CD4-positive, alpha-beta T cell (primary cell): ENCODE measurements at places on chromosomes 7 and 10. TPM values are rescaled to one million over a fixed set of nuclear protein-coding genes. Genes with fewer than 3 reads are reported as not detected.

- H3K27me3 ChIP-seq = no peaks in the 10 kb centered on the region
- no peak overlapping the region for H3K27ac ChIP-seq
- no peaks in the 10 kb centered on the region for H3K36me3 ChIP-seq
- H3K4me3 ChIP-seq = no peak overlapping the region
- no peaks in the 10 kb centered on the region for H3K4me1 ChIP-seq
Observed at GRCh38 chr10:110978204-110978603, 58.8 kb downstream of the SHOC2 start.

DNA sequence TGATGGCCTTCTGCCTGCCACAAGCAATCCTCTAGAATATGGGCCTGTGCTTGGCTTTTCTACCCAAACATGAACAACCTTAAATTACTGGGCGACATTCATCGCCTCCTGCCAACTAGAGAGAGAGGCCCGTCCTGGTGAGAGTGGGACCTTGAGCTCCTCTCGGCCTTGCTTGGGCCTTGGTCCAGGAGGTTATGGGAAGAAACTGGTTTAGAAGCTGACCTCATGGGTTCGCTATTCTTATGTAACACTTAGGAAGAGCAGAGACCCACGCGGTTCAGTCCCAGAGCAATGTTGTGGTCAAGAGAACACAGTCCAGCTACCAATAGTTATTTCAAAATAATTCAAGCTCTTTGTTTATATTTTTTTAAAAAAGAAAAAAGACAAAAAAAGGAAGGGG, 176.3 kb upstream of the ZNF32 start:
- H3K36me3 ChIP-seq = no peaks in the 10 kb centered on the region
- no peaks in the 10 kb centered on the region for H3K27me3 ChIP-seq
- H3K4me3 ChIP-seq = no peak overlapping the region
- H3K4me1 ChIP-seq = peaks cover 7% of the 10 kb centered on the region

- no peak overlapping the region for H3K27ac ChIP-seq
- H3K4me1 ChIP-seq = peaks cover 31% of the 10 kb centered on the region
- peaks cover 10% of the 10 kb centered on the region for H3K36me3 ChIP-seq
- DNase-seq = no peak
- no peak overlapping the region for H3K4me3 ChIP-seq
Observed at GRCh38 chr7:1851721-1852516, 181.8 kb downstream of the ELFN1 start.

SPDYE2B gene
- not detected for total RNA-seq

DNA sequence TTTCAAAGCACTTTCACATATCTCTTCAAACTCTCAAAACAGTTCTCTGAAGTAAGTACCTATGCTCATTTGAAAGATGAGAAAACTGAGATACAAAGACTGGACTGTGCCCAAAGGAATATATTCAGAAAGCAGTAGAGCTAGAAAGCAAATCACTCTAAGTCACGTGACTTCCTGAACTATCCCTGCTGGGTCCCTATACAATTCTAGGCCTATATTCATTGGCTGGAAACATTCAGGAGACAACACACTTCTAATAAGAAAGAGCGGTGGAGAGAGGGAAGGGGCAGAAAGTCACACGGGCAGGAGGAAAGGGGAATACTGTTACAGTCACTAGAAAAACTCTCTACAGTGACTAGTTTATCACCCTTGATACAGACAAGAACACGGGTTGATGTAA, 140.0 kb downstream of the CHCHD3 start:
- no peak for DNase-seq
- H3K27ac ChIP-seq = no peak overlapping the region
- H3K4me3 ChIP-seq = no peak overlapping the region

GRCh38 chr7:69338144-69338543, 260.1 kb upstream of the AUTS2 start:
- no peaks in the 10 kb centered on the region for H3K27me3 ChIP-seq
- no peaks in the 10 kb centered on the region for H3K36me3 ChIP-seq
- H3K4me3 ChIP-seq = no peak overlapping the region

PSPH gene
- total RNA-seq = 1.2 TPM

CREM gene
- total RNA-seq = 67.0 TPM

ATP6V0A4 gene
- not detected for total RNA-seq

UCMA gene
- not detected for total RNA-seq

DNA sequence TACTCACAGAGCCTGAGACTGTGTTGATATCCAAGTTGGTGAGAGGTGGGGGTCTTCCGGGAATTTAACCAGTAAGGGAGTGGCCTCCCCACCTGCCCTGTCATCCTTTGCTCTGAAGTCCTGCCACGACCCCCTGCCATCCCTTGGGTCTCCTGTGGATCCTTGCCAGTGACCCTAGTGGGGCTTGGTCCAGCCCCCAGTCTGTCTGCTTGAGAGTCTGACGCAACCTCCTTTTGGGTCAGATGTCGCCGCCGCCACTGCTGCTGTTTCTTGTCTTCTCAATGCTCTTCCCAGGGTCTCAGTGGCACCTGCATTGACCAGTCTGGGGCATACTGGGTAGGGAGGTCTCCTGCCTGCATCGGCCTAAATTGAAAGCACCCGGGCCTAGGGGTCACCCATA, 28.8 kb downstream of the PAX2 start:
- no peak overlapping the region for H3K4me3 ChIP-seq
- no peak for DNase-seq
- no peaks in the 10 kb centered on the region for H3K36me3 ChIP-seq
- no peak overlapping the region for H3K27ac ChIP-seq
- no peaks in the 10 kb centered on the region for H3K4me1 ChIP-seq
- H3K27me3 ChIP-seq = peaks cover 17% of the 10 kb centered on the region

DNA sequence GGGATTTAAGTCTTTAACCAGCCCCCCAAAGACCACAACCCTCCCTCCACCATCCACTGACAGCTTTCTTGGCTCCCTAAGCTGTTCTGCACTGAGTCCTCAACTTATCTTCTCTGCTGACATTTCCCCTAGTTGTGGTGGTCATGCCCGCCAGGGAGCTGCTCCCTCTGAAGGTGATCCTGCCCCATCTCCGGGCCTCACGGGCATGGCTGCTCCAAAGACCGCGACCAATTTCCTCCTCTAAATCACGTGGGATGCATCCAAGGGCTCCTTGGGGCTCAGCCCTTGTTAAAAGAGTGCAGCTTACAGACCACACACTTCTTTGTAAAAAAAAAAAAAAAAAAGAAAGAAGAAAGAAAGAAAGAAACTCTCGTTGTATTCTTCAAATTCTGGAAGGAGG, 27.1 kb upstream of the KLF6 start:
- peaks cover 56% of the 10 kb centered on the region for H3K4me1 ChIP-seq
- no peak for DNase-seq
- no peak overlapping the region for H3K4me3 ChIP-seq
- H3K27me3 ChIP-seq = no peaks in the 10 kb centered on the region

MYPN gene
- not detected for total RNA-seq

GRCh38 chr7:680411-681127, 45.9 kb upstream of the DNAAF5 start:
- H3K4me3 ChIP-seq = no peak overlapping the region
- peaks cover 10% of the 10 kb centered on the region for H3K36me3 ChIP-seq
- H3K4me1 ChIP-seq = no peaks in the 10 kb centered on the region
- H3K27ac ChIP-seq = no peak overlapping the region
- H3K27me3 ChIP-seq = no peaks in the 10 kb centered on the region

DNA sequence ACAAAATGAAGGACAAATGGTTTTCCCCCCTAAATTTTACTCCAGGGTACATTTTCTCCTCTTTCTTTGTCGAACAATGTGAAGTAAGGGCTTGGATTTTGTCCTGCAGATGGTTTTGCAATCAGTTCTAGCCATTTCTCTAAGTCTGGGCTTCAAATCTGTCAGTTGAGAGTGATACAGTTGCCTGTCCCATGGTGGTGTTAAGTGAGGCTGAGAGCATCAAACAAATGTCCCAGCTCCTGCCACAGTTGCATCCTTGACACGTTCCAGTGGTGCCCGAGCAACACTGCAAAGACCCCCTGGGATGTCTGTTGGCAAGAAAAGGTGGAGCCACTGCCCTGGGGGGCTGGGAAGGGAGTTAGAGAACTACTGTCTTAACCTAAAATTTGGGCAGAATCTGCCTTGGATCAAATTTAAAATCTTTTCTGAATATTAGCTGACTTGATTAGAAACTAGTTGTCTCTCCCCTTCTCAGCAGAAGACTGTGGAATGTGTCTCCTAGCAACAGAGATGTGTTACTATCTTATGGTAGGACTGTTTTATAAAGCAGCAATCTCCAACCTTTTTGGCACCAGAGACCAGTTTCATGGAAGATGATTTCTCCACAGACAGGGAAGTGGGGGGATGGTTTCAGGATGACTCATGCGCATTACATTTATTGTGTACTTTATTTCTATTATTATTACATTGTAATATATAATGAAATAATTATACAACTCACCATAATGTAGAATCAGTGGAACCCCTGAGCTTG, 102.0 kb upstream of the STEAP1B start:
- no peaks in the 10 kb centered on the region for H3K27me3 ChIP-seq
- H3K4me1 ChIP-seq = no peaks in the 10 kb centered on the region
- H3K27ac ChIP-seq = no peak overlapping the region
- DNase-seq = no peak

TRPV5 gene
- not detected for total RNA-seq

- no peaks in the 10 kb centered on the region for H3K27me3 ChIP-seq
- no peaks in the 10 kb centered on the region for H3K36me3 ChIP-seq
- no peak for DNase-seq
- no peak overlapping the region for H3K27ac ChIP-seq
- no peaks in the 10 kb centered on the region for H3K4me1 ChIP-seq
Observed at GRCh38 chr10:122034149-122034756, 45.3 kb downstream of the TACC2 start.

DNA sequence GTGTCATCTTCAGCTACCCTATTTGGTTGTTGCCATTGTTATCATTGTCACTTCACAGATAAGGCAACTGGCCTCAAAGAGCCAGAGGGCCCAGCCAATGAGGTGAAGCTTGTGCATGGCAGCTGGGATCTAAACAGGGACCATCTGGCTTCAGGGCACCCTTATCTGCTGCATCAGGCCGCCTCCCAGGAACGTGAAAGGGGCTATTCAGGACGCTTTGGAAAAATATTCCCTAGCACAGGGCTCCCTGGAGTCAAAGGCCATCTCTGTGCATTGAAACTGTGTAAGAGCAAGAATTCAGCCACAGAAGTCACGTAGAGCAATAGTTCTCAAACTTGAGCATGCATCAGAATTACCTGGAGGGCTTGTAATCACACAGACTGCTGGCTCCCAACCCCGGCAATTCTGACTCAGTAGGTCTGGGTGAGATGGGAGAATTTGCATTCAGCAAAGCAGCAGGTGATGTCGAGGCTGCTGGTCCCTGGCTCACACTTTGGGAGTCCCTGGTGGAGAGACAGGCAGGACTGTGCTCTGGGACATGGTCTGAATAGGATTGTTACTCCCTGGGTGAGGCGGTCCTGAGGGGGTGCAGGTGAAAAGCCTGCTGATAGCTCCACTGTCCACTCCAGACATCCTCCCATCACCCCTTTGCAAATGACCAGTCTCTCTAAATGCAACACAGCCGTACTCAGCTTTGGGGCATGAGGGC, 21.5 kb upstream of the PLEKHA1 start:
- no peaks in the 10 kb centered on the region for H3K36me3 ChIP-seq
- peaks cover 2% of the 10 kb centered on the region for H3K27me3 ChIP-seq
- H3K4me1 ChIP-seq = no peaks in the 10 kb centered on the region
- no peak for DNase-seq
- no peak overlapping the region for H3K27ac ChIP-seq

- H3K27ac ChIP-seq = no peak overlapping the region
- H3K4me1 ChIP-seq = no peaks in the 10 kb centered on the region
- H3K36me3 ChIP-seq = no peaks in the 10 kb centered on the region
- DNase-seq = peak; percentile 8
- peaks cover 12% of the 10 kb centered on the region for H3K27me3 ChIP-seq
- H3K4me3 ChIP-seq = no peak overlapping the region
Observed at GRCh38 chr7:28986765-28987110, 28.6 kb upstream of the TRIL start.

CALCR gene
- total RNA-seq = not detected

HYAL4 gene
- not detected for total RNA-seq

BTBD16 gene
- total RNA-seq = not detected

ATAD1 gene
- total RNA-seq = 33.7 TPM

NRP1 gene
- total RNA-seq = not detected

DNA sequence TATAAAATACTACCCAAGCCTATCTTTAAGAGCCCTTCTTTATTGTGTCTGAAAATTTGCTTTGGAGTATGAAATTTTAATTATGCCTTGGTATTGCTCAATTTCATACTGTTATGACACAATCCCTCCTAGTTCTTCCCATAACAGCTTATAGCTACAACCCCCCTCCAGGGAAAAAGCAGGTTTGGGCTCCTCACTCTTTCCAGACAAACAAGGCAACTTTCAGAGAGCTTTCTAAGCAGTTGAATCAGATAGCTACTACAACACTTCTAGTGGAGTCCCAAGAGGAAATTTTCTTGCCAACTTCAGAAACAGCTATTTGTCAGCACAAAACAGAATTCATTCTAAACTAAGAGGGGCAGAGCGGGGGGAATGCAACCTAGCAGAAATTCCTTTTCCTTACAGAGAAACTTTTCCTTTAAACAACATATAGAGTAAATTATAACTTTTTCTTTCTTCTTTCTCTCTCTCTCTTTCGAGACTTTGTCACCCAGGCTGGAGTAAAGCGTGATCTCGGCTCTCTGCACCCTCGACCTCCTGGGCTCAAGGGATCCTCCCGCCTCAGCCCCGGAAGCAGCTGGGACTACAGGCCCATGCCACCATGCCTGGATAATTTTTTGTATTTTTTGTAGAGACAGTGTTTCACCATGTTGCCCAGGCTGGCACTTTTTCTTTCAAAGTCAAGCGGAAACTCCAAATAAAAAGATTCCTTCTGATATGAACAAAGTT, 26.0 kb upstream of the JMJD1C start:
- no peaks in the 10 kb centered on the region for H3K27me3 ChIP-seq
- H3K4me1 ChIP-seq = no peaks in the 10 kb centered on the region
- no peak overlapping the region for H3K4me3 ChIP-seq
- H3K27ac ChIP-seq = no peak overlapping the region

GRCh38 chr7:29915481-29916215, 74.0 kb downstream of the SCRN1 start:
- H3K27me3 ChIP-seq = peaks cover 5% of the 10 kb centered on the region
- DNase-seq = no peak
- no peak overlapping the region for H3K27ac ChIP-seq
- no peaks in the 10 kb centered on the region for H3K36me3 ChIP-seq
- no peak overlapping the region for H3K4me3 ChIP-seq

INA gene
- not detected for total RNA-seq

DNA sequence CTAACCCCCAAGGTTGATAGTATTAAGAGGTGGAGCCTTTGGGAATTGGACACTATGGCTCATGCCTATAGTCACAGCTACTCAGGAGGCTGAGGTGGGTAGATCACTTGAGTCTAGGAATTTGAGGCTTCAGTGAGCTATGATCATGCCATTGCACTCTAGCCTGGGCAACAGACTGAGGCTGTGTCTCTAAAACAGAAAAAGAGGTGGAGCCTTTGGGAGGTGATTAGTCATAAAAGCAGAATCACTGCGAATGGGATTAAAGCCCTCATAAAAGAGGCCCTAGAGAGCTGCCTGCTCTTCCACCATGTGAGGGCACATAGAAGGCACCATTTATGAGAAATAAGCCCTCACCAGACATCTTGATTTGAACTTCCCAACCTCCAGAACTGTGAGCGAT, 81.9 kb downstream of the SKAP2 start:
- H3K4me3 ChIP-seq = no peak overlapping the region
- no peak for DNase-seq
- no peaks in the 10 kb centered on the region for H3K27me3 ChIP-seq
- no peaks in the 10 kb centered on the region for H3K36me3 ChIP-seq
- no peak overlapping the region for H3K27ac ChIP-seq
